ENCODE measurements at places on chromosomes 5 and 9.

DNA sequence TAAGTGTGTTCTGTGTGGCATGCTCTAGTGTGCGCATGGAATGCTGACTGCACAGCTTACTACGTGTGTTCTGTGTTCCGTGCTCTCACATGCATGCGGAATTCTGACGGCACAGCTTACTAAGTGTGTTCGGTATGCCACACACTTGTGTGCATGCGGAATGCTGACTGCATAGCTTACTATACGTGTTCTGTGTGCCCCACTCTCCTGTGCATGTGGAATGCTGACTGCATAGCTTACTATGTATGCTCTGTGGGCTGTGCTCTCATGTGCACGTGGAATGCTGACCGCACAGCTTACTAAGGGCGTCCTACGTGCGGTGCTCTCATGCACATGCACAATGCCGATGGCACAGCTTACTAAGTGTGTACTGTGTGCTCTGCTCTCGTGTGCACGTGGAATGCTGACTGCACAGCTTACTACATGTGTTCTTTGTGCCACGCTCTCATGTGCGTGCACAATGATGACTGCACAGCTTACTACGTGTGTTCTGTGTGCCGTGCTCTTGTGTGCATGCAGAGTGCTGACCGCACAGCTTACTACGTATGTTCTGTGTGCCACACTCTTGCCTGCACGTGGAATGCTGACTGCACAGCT is 548.9 kb downstream of the IRX1 start:
- DNase-seq, result no peak

- DNase-seq, result no peak
These were observed 608.9 kb downstream of the IRX1 start for GRCh38 chr5:4204276-4205141.

DNA sequence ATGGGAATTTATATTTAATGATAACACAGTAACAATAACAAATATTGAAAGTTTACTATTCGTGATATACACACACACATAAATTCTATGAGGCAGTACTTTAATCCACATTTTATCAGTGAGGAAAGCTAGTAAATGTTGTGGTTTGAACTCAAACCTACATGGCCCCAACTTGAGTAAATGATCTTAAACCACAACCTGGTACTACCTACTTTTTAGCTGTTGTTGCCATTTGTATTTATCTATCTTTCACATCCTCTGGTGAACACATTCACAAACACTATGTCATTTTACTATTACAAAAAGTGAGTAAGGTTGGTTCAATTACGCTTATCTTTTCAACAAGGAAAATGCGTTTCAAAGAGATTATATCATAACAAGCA is 186.1 kb downstream of the SMC2 start:
- DNase-seq, result no peak

DNA sequence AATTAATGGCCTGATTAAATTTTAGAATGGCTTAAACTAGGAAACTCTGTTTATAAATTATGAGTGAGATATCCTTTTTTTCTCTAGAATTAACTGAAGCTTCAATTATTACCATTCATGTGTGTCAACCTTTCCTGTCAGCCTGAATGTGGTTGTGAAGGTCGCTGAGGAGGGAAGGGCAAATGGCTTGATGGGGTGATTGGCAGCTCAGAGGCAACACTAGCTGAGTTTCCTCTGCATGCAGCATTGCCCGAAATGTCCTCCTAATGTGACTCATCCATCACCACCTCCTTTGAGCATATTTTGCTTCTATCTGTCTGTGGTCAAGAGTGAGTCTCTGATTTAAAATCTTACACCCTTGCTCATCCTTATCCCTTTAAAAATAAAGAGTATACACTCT is 281.9 kb downstream of the TENT4A start:
- DNase-seq, result no peak

DNA sequence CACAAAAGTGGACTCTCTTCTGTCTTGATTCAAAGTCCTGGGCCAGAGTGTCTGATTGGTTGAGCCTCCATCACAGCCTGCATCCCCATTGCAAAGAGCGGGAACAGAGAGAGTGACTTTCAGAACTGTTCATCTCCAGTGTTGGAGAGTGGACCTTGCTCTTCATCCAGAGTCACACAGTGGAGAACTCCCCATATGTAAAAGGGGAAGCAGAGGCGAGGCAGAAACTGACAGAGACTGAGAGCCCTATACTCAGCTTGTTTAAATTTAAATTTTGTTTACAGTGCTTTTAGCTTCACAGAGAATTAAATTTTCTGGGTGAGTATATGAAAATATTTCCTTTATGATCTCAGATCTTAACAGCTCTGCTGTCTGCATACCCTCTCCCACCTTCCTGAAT is 70.0 kb upstream of the SSBP2 start:
- DNase-seq, result no peak

Data from brain pericyte (primary cell).